ENCODE measurements at places on chromosomes 5 and 9. TPM values are rescaled to one million over a fixed set of nuclear protein-coding genes. Genes with fewer than 3 reads are reported as not detected.

The C9orf152 gene
- total RNA-seq: not detected

The LRRC19 gene
- total RNA-seq: not detected

The EMB gene
- total RNA-seq: 6.7 TPM

The PTGDS gene
- total RNA-seq: 2,426 TPM

The ZDHHC11 gene
- total RNA-seq: 16.2 TPM

The DDX4 gene
- total RNA-seq: not detected

The ENTREP1 gene
- total RNA-seq: 12.1 TPM

The CEL gene
- 1.9 TPM for total RNA-seq

The OSMR gene
- 13.8 TPM for total RNA-seq

The HTR1A gene
- not detected for total RNA-seq

The ENTPD2 gene
- total RNA-seq: 0.67 TPM

The LRRC26 gene
- total RNA-seq: not detected

The CTXN3 gene
- total RNA-seq: not detected

The DELE1 gene
- 89.1 TPM for total RNA-seq

The SNCAIP gene
- 9.5 TPM for total RNA-seq

The CCL21 gene
- 2.9 TPM for total RNA-seq

The NAA35 gene
- 12.1 TPM for total RNA-seq

The RAI14 gene
- 14.0 TPM for total RNA-seq

The DMRT3 gene
- total RNA-seq: not detected

The TEX48 gene
- total RNA-seq: not detected

The MARCOL gene
- total RNA-seq: not detected

The PCDHGA2 gene
- total RNA-seq: 7.5 TPM

The FIBCD1 gene
- 0.20 TPM for total RNA-seq

The KIF12 gene
- not detected for total RNA-seq

The SAXO1 gene
- not detected for total RNA-seq

The SH2D3C gene
- 16.5 TPM for total RNA-seq

The FOXD4L4 gene
- total RNA-seq: not detected

The OR1Q1 gene
- not detected for total RNA-seq

The ECSCR gene
- 35.4 TPM for total RNA-seq

The LCN1 gene
- not detected for total RNA-seq

The PROB1 gene
- total RNA-seq: 28.6 TPM

The NEURL1B gene
- 22.4 TPM for total RNA-seq

The GNAQ gene
- total RNA-seq: 17.8 TPM

The TICAM2 gene
- total RNA-seq: 1.1 TPM

The C5 gene
- total RNA-seq: 0.82 TPM

The ASTN2 gene
- total RNA-seq: 11.1 TPM

The PDLIM4 gene
- total RNA-seq: 13.4 TPM

The SPATA31E1 gene
- not detected for total RNA-seq

The MARVELD2 gene
- total RNA-seq: 2.3 TPM

The SH3TC2 gene
- 4.7 TPM for total RNA-seq

The IL5 gene
- not detected for total RNA-seq

The ANKRD18A gene
- 1.3 TPM for total RNA-seq

The MAP1B gene
- 558 TPM for total RNA-seq

The AHRR gene
- 0.30 TPM for total RNA-seq

The F2RL1 gene
- total RNA-seq: 3.1 TPM

The PAIP2 gene
- 156 TPM for total RNA-seq

The MATR3 gene
- total RNA-seq: 131 TPM

The SPINK4 gene
- total RNA-seq: not detected

The CFAP90 gene
- not detected for total RNA-seq
